Colonic mucosa (tissue), 4 donors: ENCODE measurements at places on chromosomes 5 and 9.

DNA sequence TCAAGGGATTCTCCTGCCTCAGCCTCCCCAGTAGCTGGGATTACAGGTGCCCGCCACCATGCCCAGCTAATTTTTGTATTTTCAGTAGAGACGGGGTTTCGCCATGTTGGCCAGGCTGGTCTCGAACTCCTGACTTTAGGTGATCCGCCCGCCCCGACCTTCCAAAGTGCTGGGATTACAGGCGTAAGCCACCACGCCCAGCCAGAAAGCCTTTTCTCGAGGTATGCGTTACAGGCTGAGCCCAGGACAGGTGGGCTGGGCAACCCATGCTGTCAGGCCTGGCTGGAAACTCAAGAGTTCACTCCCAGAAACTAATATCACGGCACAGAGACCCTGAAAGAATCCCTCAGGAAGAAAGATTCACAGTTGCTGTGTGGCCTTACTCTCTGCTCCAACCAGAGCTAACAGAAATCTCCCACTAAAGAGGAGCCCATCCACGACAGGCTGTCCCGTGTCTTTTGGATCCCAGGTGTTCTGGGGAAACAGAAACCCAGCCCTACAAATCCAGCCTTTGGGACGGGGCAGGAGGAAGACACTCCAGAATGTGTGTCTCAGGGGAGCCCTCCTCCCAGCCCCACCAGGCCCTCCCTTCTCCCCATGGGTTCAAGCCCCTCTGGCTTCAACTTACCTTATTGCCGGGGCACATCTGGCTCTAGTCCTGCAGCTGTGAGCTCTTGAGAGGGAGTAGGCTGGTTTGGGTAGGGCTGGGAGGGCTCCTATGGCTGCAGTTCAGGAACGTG lies 400 bp downstream of the TIFAB start:
- DNase-seq, result no peak

GRCh38 chr5:61732369-61732768 lies 400.3 kb downstream of the ZSWIM6 start:
- DNase-seq, result no peak

DNA sequence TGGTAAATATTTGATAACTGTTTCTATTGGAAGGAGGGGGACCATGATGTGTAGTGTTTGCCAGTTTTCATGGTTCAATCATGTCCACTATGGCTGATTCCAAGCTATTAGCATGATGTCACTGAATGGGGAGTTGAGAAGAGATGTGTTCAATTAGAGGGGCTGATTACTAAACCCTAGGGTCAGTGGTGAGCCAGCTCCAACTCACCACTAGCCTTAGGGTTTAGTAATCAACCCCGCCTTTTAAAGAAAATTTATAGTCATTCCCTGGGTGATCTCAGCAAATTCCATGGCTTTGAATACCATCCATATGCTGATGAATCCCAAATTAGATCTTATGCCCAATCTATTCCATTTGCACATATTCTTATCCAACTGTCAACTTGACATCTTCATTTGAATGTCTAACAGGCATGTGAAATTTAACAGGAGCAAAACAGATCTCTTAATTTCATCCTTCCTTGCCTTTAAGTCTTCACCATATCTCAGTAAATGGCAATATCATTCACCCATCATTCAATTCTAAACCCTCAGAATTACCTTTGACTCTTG lies 98.8 kb downstream of the GCNT1 start:
- DNase-seq, result no peak

DNA sequence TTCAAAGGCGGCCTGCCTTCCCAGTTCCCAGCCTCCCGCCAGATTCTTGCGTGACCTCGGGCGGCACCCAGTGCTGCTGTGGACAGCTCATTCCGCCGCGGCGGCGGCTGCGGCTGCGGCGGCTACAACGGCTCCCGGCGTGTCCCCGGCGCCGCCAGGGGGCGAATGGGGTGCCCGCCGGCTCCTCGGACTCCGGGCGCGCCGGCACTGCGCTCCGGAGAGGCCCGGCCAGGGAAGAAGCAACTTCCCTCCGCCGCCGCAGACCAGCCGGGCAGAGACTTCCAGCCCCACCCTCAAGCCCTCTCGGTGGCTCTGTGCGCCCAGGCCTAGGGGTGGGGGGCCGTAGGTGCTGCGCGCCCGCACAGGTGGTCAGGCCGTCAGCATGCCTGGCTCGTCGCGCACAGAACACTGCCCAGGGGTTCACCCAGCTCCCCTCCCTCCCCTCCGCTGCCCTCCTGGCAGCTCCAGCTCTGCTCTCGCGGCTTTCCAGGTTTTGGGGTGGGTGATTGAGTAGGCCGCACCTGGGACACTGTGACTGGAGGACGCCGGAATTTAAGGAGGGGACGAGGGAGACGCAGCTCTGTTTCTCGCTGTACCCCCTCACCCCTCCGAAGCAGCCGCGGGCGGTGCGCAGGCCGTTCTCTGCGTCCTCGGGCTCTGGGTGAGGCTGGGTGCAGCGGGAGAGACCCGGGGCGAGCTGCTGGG lies 20.2 kb downstream of the IGIP start:
- DNase-seq, result peak; percentile 59

DNA sequence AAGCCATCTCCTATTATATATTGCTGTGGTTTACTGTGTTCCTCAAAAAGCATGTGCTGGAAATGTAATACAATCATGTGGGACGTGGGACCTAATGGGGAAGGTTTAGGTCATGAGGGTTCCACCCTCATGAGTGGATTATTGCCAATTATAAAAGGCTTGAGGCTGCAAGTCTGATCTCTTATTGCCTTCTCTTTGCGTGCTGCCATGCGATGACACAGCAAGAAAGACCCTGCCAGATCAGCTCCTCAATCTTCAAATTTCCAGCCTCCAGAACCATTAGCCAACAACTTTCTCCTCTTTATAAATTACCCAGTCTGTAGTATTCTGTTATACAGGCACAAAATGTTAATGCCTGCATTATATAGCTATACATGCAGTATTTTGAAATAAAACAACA lies 45.4 kb downstream of the MARCHF11 start:
- no peak for DNase-seq

DNA sequence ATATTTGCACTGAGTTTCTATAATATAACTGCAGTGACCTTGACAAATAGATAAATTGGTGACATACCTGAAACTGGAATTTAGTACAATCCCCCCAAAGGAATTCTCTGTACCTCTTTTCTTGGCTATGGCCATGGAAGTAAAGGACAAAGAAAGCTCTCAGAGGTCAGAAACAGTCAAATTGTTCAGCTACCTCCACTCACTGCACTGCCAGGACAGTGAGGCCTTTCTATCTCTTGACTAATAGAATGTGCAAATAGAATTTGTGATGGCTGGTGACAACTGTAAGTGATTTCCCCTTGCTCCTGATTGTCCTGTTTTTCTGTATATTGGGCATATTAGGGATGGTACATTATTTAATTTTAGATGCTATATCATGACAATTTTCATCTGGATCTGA lies 67.1 kb downstream of the CCDC192 start:
- DNase-seq, result no peak

DNA sequence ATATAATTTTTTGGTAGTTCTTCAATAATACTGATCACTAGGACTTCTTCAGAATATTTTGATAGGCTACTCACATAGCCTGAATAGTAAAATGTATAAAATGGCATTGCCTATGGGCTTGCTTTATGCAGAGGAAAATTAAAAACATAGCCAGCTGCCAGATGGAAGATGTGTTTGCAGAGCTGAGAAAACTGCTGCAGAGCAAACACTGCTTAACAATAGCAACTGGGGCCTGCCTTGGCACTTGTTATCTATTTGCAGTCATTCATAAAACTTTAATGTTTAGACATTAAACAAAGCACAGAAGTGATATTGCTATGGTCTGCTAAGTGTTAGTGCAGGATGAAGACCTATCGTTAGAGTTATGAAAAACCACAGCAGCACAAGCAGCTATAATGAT lies 151.5 kb upstream of the SMC2 start:
- peak; percentile 19 for DNase-seq

DNA sequence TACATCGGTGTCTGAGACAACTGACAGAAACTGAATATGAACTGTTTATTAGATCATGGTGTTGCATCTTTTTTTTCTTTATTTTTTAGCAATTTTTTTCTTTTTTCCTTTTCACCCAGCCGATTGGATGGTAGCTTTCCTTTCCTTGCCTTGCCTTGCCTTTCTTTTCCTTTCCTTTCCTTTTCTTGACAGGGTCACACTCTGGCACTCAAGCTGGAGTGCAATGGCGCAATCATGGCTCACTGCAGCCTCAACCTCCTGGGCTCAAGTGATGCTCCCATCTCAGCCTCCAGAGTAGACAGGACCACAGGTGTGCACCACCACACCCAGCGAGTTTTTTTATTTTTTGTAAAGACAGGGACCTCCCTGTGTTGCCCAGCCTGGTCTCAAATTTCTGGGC lies 2.8 kb downstream of the PDE6A start:
- no peak for DNase-seq

GRCh38 chr9:129640871-129641749 lies 841 bp downstream of the ASB6 start:
- no peak for DNase-seq

DNA sequence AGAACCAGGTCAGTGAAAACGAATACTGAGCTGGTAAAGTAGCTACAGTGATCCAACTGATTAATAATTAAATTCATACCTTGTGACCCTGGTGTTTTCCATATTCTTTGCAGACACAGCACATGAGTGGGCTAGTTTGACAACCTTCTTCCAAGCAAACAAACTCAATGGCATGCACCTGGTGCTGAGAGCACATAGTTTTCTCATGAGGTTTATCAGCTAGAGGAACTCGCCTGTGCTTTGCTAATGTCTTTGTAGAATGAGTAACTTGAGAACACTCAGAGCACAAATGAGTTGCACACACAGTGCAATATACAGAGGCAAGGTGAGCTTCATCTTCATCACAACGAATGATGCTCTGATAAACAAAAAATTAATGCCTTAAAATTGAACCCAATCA lies 12.6 kb downstream of the TRIM23 start:
- DNase-seq, result no peak

GRCh38 chr9:89712283-89712682 lies 107.5 kb downstream of the GADD45G start:
- DNase-seq, result no peak

GRCh38 chr9:86141843-86142242 lies 42.5 kb upstream of the GOLM1 start:
- no peak for DNase-seq

- DNase-seq, result no peak
Measured at GRCh38 chr5:62284946-62285891, 20.8 kb upstream of the KIF2A start.

DNA sequence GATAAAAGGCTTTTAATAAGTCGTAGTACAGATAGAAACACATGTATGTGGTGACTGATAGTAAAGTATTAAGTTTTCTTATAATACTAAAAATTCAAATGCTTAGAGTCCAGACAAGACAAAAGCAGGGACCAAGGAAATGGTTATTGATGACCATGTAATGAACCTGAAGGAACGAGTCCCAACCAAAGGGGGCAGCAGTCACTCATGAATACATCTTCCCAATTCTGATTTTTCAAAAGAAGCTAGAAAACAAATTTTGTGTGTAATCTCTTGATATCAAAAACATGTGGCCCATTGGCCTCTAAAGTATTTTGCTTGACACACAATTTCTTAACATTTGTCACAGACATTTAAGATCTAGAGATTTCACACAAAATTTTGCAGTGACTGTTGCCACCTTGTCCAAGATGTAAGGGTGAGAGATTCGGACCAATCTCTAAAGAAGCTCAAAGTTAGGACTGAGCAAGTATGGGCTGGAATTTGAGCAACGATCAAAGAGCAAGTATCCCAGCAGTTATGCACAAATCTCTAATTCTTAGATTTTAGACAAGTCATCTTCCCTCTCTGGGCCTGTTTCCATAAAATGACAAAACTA lies 66.8 kb downstream of the ARL15 start:
- DNase-seq, result no peak

DNA sequence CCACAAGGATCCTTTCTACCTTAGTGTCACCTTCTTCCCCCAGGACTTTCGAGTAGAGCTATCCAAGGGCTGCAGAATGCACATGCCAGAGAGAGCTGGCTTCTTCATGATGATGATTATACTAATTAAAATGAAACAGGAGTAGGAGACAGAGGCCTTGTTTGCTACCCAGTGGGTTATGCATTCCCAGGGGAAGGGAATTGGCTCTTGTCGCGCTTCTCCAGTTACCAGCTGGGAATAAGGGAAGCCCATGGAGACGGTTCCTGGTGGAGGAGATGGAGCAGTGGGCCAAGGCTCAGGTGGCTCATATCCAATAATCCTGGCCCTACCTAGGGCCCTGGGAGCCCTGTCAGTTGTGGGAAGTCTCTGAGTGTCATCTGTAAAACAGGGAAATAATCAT lies 65.1 kb downstream of the WWC1 start:
- DNase-seq, result no peak

DNA sequence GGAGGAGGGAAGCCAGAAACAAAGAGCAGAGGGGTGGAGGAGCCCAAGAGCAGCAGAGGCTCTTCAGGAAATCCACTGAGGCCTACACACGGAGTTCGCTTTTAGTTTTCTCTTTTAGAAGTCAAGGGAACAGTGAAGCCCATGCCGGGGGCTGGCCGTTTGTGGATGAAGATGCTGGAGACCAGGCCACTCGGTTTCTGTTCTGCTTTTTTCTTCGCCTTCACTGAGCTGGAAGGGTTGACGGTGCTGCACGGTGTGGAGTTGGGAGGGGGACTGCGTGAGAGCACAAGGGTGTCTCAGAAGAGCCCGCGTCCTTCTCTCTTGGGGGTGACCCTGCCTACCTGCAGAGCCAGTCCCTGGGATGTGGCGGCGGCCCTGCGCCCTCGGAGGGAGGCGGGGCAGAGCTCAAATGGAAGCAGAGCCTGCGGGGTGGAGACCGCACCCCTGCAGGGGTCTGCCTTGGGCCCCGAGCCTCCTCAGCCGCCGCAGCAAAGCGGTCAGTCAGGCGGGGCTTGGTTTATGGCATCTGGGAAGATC lies 68.5 kb upstream of the CACNA1B start:
- no peak for DNase-seq

DNA sequence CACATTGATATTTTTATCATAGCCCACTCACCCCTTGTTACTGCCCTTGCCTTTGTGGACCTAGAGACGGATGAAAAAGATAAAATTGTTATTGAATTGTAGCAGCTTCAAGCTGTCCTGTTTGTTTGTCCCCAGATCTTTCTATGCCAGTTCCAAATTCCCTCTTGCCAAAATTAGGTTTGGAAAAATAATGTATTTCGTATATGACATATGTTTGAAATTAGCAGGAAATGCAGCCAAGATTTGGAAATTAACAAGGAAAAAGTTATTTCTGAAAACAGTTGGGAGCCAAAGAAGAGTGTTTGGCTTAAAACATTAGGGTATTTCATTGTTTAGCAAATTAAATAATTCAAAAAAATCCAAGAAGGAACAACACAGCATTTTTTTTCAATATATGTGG lies 33.5 kb downstream of the SPATA31D1 start:
- no peak for DNase-seq

- no peak for DNase-seq
Measured at GRCh38 chr9:86723346-86723745, 224.0 kb downstream of the GAS1 start.

- no peak for DNase-seq
Measured at GRCh38 chr9:125341566-125341965, 79.9 kb downstream of the GAPVD1 start.

- DNase-seq, result peak; percentile 78
Measured at GRCh38 chr9:135478829-135479468, 633 bp upstream of the PPP1R26 start.
